Activated CD8-positive, alpha-beta T cell treated with anti-CD3 and anti-CD28 coated beads for 36 hours (primary cell): ENCODE measurements at places on chromosomes 11 and 22. TPM values are rescaled to one million over a fixed set of nuclear protein-coding genes. Genes with fewer than 3 reads are reported as not detected.

DNA sequence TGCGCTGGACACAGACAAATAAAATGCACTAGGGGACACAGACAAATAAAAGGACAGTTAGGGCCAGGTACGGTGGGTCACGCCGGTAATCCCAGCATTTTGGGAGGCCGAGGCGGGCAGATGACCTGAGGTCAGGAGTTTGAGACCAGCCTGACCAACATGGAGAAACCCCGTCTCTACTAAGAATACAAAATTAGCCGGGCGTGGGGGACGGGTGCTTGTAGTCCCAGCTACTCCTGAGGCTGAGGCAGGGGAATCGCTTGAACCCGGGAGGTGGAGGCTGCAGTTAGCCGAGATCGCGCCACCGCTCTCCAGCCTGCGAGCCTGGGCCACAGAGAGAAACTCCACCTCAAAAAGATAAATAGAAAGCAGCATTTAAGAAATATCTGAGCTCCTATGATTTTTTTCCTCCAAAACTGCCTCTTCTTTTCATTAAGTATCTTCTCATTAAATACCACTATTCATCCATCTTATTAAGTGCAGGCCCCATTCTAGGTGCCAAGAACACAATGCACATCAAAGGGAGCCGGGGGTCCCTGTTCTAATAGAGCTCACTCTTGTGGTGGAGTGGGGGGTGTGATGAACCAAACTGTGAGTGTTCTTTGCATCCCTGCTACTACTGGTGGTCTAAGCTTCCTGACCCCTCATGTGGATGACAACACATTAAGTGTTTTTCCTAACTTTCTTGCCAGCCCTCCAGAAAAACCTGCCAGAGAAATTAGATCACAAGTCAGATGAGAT is 766 bp upstream of the ZNHIT2 start:
- DNase-seq = no peak

DNA sequence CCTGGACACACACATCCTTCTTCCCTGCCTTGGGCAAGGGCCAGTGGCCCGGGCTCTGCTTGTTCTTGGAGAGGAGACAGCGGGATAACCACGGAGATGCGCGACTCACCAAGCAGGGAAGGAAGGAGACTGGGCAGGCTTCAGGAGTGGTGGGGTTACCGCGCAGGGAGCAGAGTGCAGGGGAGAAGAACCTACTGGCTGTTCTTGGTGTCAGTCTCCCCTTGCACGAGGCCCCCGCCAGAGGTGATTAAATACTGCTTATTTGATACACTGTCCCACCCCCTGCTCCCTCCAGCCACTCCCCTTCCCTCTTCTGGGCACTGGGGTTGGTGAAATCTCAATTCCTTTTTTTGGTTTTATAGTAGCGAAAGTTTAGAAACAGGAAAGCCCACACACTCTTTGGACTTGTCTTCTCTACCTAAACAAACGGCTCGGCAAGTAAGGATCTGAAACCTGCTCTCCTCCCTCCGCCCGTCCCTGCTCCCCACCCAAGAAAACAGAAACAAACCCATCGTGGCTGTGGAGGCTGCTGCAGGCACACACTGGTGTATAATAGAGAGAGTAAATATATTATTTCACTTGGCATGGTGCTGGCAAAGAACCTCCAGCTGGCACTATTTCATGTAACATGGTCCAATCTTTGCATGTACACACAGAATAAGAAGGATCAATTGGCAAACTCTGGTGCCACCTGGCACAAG is 10.8 kb downstream of the LARGE2 start:
- no peak for DNase-seq

DNA sequence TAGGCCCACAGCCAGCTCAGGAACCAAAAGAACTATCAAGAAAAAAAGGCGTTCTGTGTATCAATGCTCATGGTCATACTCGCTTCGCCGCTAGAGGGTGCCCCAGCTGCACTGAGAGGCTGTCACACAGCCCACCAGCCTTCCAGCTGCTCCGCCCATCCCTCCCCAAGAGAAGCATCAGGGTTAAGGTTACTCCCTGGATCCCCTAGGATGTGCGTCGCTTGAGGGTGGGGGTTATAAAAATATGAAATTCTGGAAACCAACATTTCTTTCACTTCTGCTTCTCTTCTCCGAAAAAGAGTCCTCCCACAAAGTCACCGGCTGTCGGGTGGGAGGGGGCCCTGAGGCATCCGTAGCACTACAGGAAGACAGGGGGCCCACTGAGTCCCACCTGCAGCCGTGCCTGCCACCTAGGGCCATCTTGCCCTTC is 1.7 kb downstream of the CBX6 start:
- peak; percentile 97 for DNase-seq

GRCh38 chr11:68043029-68043348 is 4.2 kb downstream of the TCIRG1 start:
- no peak for DNase-seq

- no peak for DNase-seq
These were observed 599.3 kb downstream of the BUD13 start for GRCh38 chr11:116173506-116173905.

The PANX3 gene
- not detected for total RNA-seq

The MOGAT2 gene
- total RNA-seq = not detected
